Type B pancreatic cell (in vitro differentiated cells): ENCODE measurements at places on chromosomes 6 and 20.

DNA sequence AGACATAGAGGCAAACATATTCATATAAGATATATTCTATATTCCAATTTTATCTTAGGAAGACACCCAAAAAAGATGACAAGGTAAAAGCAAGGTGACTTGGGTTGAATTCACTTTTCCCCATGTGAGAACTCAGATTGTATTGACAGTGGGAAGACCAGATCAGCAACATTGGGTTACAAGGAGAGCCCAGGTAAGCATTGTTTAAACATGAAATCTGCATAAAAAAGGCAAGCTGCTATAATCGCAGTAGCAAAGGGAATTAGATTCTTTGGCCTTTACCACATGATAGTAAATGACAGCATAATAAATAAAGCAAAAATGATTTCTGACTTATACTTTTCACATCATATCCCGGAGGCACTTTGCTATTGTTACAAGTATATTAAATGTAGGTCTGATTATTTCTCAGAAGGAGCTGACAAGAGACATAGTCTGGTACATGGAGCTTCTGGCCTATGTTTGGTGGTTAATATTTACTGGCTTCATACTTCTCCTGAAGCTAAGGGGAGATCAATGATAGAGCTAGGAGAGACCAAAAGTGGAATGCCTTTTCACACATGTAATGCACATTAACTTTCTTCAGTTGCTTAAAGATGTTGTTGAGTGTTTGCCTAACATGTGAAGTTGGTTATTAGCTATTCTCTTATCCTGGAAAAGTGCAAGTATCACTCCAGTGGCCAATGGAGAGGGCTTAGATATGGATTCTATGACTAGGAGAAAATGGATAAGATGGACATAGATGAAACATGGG lies 53.1 kb upstream of the EEF1E1 start:
- no peak for DNase-seq

DNA sequence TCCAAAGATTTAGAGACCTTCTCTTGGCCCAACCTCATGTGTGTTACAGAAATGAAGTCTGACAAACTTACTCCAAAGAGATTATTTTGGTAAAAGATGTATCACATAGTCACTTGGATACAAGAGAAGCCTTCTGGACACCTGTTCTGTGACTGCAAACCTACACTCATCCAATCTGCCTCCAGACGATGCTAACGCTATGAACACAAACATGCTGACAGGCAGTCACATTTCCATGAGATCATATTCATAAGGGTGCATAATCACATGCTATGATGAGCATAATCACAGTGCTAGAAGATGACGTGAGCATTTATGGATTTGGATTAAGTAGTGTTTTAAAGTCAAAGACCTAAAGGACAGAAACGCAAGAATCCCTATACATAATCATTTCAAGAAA lies 340.2 kb downstream of the HACE1 start:
- DNase-seq: no peak

GRCh38 chr20:3543901-3544507 lies 73.2 kb downstream of the ATRN start:
- DNase-seq: no peak

DNA sequence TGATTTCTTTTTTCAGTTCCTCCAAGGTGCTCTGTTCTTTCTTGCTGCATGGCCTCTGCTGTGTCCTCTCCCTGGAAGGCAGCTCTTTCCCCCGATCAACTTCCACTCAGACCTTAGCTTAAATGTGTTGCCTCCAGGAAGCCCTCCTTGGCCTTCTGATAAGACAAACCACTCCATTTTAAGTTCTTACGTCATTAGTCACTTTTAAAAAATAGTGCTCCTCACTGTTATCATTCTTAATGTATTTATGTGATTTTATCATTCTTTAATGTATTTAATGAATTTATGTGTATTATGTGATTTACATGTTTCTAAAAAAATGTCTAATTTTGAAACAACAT lies 12.2 kb upstream of the MANBAL start:
- DNase-seq: no peak

DNA sequence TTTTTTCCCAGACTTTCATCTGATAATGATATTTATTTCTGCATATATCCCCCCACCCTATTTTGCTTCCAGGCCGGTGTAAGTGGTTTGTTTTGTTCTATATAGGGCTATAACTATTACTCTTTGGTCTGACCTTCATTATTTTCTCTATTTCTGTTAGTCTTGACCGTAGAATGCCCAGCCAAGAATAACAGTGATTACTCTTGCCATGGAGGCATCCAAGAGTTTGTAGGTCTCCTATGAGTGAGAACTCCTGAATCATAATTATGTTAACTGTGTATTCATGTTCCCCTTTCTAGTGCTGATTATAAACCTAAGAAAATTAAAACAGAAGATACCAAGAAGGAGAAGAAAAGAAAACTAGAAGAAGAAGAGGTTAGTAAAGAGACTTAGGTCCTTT lies 52.2 kb downstream of the TOP1 start:
- no peak for DNase-seq

GRCh38 chr6:33075568-33076405 lies at the start of gene HLA-DPB1:
Gene HLA-DPB1 (plus strand): TSS chr6:33075990. CDS start chr6:33076042, 52 bp downstream.
- DNase-seq: no peak

DNA sequence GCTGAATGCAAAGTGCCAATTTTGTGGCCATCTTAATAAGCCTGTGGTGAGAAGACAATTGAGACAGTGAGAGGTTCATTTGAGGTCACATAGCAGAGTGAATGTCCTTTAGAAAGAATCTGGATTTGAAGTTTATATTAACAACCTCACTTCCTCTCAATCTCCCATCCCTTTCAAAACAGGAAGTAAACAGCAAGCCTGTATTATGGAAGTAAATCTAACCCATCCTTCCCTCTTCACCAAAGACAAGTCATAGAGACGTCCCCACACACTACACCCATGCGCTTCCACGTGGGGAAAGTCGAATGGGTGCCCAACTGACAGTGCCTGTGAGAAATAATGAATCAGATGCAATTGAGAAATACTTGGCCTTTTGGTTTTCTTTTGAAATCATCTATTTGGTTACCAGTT lies 28.8 kb upstream of the CCND3 start:
- DNase-seq: no peak

GRCh38 chr20:11687546-11688292 lies 230.0 kb upstream of the BTBD3 start:
- no peak for DNase-seq

DNA sequence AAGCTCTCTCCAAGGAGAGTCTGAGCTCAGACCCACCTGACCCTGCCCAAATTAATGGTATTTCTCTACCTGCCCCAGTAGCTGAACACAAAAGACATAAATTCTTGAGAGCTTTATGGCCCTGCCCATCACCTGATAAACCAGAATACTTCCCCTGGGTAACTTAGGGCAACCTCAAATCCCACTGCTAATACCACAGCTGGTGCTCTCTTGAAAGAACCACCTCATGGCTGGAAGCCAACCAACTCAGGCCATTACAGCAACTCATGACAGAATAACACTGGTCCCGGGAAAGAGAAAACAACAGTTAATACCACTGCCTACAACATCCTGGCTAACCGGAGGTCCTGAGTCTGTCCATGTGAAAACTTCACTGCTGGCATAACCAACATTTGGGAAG lies 328.6 kb downstream of the NKAIN2 start:
- DNase-seq: no peak

- DNase-seq: no peak
Measured at GRCh38 chr6:125377621-125378020, 75.9 kb upstream of the HDDC2 start.

DNA sequence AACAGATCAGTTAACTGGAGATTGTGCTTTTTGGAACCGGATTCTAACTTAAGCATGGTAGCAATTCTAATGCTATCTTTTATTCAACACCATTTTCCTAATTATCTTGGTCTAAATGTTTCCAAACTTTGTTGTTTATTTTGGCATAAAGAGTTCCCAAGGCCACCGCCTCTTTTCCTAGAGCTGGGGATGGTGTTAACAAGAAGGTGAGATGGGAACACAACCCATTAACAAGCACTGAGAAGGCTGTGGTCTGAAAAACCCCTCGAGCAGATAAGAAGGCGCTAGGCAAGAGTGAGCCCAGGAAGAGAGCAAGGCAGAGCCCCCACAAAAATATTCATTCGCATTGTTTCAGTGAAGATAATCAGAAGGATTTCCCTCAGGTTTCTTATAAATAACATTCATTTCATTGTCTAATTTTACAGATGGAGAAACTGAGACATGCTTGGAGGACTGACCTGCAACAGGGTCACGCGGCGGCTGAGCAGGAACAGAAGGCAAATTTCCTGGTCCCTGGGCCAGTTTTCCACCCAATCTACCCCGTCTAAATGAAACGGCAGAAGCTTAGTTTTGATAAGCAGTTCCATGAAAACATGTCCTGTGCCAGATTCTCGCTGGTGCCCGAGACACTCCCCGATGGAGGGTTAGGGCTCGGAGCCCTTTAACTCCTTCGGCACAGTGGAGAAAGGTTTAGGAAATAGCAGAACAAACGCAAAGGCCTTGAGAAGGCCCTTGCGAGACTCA lies 155.6 kb downstream of the FOXC1 start:
- DNase-seq: no peak

DNA sequence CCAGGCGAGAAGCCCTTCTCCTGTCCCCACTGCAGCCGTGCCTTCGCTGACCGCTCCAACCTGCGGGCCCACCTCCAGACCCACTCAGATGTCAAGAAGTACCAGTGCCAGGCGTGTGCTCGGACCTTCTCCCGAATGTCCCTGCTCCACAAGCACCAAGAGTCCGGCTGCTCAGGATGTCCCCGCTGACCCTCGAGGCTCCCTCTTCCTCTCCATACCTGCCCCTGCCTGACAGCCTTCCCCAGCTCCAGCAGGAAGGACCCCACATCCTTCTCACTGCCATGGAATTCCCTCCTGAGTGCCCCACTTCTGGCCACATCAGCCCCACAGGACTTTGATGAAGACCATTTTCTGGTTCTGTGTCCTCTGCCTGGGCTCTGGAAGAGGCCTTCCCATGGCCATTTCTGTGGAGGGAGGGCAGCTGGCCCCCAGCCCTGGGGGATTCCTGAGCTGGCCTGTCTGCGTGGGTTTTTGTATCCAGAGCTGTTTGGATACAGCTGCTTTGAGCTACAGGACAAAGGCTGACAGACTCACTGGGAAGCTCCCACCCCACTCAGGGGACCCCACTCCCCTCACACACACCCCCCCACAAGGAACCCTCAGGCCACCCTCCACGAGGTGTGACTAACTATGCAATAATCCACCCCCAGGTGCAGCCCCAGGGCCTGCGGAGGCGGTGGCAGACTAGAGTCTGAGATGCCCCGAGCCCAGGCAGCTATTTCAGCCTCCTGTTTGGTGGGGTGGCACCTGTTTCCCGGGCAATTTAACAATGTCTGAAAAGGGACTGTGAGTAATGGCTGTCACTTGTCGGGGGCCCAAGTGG lies 5.3 kb downstream of the SNAI1 start:
- no peak for DNase-seq

DNA sequence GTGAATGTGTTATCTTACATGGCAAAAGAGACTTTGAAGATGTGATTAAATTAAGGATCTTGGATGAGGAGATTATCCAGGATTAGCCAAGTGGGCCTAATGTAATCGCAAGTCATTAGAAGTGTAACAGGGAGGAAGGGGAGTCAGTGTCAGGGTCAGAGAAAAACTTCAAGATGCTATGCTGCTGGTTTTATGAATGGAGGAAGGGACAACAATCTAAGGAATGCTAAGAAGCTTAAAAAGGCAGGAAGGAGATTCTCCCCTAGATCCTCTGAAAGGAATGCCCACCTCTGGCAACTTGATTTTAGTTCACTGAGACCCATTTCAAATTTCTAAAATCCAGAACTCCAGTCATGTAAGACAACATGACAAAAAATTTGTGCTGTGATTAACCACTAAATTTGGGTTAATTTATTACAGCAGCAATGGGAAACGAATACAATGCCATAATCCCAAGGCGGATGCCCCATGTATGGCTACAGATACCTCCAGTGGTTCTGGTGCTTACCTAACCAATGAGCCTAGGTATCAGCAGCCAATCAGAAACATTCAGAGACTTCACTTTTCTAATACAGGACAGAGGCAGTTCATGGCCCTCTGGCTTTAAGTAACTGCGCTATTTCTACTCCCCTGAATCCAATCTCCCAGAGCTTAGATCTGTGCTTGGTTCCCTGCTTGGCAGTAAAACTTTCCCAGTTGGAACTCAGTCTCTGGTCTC lies 3.6 kb upstream of the TAAR8 start:
- no peak for DNase-seq

GRCh38 chr6:35808688-35809087 lies 3.5 kb downstream of the LHFPL5 start:
- no peak for DNase-seq

GRCh38 chr20:34222208-34222607 lies 19.0 kb upstream of the ASIP start:
- no peak for DNase-seq

DNA sequence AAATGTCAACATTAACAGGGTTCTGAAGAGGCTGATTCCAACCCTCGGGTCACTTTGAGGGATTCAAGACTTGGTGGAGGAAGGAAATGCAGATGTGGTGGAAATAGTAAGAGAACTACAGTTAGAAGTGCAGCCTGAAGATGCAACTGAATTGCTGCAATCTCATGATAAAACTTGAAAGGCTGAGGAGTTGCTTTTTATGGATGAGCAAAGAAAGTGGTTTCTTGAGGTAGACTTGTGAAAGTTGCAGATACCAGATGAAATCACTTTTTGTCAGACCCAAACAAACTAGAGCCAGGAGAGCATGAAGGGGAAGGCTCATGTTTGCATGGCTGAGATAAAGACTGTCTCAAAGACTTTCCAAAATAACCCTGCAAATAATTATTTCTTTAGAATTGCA lies 16.2 kb downstream of the ANKRD6 start:
- no peak for DNase-seq

GRCh38 chr6:41288030-41288753 lies 1.7 kb upstream of the TREM1 start:
- DNase-seq: no peak

- DNase-seq: no peak
Measured at GRCh38 chr6:3443221-3443515, 13.7 kb downstream of the SLC22A23 start.

- no peak for DNase-seq
Measured at GRCh38 chr20:51368461-51369211, 173.9 kb downstream of the NFATC2 start.

DNA sequence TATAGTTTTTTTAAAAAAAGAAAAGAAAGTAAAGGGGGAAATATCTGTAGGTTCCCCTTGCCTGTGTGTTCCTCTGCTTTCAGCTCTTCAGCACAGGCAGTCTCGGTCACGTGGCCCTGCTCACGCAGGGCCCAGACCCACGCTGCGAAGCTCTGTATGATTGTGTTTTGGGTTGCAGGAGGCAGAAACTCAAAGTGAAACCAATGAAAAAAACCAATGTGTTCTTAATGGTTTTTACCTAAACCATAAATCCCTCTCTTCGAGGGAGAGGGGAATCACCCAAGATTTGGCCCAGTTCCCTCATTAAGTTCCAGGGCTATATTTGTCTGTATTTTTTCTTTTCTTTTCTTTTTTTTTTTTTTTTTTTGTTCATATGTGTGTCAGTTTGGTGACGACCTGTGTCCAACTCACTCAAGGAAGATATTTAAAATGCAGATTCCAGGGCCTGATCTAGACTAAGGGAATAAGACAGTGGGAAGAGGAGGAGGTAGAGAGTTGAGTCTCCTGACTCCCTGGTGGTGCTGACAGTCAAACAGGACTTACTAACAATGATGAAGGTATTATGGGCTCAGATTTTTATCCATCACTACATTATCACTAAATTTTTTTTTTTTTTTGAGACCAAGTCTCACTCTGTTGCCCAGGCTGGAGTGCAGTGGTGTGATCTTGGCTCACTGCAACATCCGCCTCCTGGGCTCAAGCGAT lies 33.8 kb upstream of the RREB1 start:
- DNase-seq: no peak

GRCh38 chr6:148044261-148044751 lies 298.3 kb upstream of the SASH1 start:
- DNase-seq: no peak

- DNase-seq: no peak
Measured at GRCh38 chr6:24680582-24680981, 13.7 kb downstream of the ACOT13 start.

GRCh38 chr20:60144974-60145527 lies 186.8 kb downstream of the CDH26 start:
- DNase-seq: no peak
